Activated CD8-positive, alpha-beta T cell treated with anti-CD3 and anti-CD28 coated beads for 36 hours (primary cell): ENCODE measurements at places on chromosomes 1 and 21.
A peak's percentile ranks its signal among the peaks of the same experiment; 100 is the strongest.

- no peak for DNase-seq
Measured at GRCh38 chr1:162381383-162381782, at the start of gene C1orf226. Gene C1orf226, plus strand, starts transcription at chr1:162381728. Its CDS starts 174 bp downstream, at chr1:162381902.

DNA sequence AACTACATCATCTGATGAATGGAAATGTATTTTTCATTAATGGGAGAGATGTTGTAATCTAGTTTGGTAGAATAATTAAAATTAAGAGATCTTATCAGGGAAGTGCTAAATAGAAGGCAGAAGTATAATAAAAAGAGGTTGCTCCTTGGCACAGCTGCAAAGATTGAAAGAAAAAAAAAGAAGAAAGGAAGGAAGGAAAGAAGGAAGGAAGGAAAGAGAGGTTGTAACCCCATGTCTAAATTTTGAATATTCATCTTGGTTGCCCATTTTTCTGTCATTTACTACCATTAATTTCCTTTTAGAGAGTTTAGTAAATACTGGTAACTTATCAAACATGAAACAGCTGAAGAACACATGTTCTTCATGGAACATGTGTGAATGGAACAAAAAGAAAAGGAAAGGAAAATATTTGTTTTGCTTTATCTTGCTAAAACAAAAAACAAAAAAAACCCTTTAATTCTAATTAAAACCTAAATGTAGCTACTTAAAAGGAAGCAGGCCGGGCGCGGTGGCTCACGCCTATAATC, 10.5 kb upstream of the MDM4 start:
- DNase-seq = no peak

DNA sequence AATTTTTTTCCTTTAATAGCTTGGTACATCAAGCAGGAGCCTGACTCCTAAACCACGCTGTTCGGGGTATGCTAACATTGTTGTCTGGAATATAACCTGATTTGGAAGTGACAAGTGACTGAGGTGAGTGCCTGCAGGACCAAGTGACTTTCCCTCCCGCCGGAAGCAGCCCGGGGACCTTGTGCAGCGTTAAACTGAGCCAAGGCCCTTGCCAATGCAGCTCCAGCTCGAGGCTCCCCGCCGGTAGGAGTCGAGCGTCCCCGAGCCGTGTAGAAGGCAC, 716 bp upstream of the MTARC1 start:
- no peak for DNase-seq

GRCh38 chr1:37038227-37039093, 4.1 kb upstream of the GRIK3 start:
- peak; percentile 12 for DNase-seq

GRCh38 chr1:29156543-29157268, 25.0 kb downstream of the SRSF4 start:
- DNase-seq = no peak

- no peak for DNase-seq
Measured at GRCh38 chr1:21756393-21757089, 26.4 kb downstream of the USP48 start.

DNA sequence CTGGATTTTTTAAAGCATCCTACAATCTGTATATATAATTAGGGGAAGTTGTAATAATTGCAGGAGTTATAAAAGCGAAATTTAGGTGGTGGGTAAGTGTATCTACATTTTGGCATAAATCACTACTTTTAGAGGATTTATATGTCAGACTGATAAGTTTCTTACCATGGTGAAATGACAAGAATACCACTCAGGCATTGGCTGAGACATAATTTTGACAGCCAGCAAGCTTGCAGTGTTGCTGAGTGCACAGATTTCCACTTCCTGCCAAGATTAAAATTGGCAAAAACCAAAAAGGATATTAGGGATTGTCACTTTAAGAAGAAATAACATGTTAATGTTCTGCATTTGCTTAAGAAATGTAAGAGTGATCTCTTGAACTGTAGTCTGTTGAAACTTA, 28.2 kb downstream of the NFIA start:
- DNase-seq = no peak

- DNase-seq = no peak
Measured at GRCh38 chr21:14285147-14285761, 69.3 kb downstream of the RBM11 start.

GRCh38 chr1:97632776-97633175, 288.1 kb downstream of the DPYD start:
- DNase-seq = no peak

DNA sequence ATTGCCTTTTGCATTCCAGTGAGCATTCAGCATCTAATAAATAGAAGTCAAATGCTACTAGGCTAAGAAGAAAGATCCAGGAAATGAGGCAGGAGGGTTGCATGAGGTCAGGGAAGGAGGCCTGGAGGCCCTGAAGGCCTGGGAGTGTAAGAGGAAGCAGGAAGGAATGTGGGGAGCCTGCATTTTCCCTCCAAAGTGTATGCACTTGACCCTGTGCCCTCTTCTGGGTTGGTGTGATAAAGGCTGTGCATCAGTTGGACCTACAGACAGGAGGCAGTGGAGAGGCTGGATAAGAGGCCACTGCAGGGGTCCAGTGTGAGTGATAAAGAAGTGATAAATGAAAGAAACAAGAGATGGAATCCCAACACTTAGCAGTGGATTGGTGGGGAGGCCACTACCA, 20.4 kb downstream of the KIAA1614 start:
- DNase-seq = no peak

GRCh38 chr1:21157054-21157453, 19.6 kb downstream of the EIF4G3 start:
- no peak for DNase-seq

GRCh38 chr21:25911730-25912401, 177.1 kb downstream of the GABPA start:
- DNase-seq = no peak

DNA sequence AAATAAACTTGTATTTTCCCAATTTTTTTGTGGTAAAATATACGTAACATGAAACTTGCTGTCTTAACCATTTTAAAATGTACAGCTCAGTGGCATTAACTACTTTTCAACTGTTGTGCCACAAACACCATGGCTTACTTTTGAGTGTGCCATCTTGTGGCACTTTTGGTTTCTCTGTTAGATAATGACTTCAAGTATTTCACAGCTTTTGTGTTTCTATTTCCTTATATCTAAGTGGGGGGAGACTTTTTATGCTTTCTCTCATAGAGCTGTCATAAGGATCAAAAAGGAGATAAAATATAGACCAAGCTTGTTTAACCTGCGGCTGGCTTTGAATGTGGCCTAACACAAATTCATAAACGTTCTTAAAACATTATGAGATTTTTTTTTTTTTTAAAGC, 44.3 kb downstream of the CDC14A start:
- peak; percentile 38 for DNase-seq

GRCh38 chr1:46248122-46248920, 758 bp downstream of the RAD54L start:
- peak; percentile 58 for DNase-seq

GRCh38 chr1:25668931-25669573, 52.5 kb downstream of the MAN1C1 start:
- no peak for DNase-seq

DNA sequence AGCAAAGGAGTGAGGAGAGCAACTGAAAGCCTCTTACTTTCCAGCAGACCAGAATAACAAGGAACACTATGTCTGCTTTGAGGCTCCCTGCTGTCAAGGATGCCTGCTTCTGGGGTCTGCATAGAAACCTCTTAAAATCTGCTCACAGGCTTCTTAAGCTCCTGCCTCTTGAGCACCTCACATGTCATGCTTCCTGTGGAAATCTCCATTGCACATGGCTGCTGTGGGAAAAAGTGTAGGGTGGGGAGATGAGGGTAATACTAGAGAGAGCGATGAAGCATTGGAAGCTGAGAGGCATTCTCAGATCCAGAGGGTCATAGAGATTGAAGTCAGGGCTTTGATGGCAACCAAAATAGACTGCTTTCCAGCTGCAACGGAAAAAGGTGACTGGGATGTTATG, 6.2 kb upstream of the HLX start:
- DNase-seq = no peak

GRCh38 chr1:169708647-169709046, 2.8 kb downstream of the SELL start:
- no peak for DNase-seq

DNA sequence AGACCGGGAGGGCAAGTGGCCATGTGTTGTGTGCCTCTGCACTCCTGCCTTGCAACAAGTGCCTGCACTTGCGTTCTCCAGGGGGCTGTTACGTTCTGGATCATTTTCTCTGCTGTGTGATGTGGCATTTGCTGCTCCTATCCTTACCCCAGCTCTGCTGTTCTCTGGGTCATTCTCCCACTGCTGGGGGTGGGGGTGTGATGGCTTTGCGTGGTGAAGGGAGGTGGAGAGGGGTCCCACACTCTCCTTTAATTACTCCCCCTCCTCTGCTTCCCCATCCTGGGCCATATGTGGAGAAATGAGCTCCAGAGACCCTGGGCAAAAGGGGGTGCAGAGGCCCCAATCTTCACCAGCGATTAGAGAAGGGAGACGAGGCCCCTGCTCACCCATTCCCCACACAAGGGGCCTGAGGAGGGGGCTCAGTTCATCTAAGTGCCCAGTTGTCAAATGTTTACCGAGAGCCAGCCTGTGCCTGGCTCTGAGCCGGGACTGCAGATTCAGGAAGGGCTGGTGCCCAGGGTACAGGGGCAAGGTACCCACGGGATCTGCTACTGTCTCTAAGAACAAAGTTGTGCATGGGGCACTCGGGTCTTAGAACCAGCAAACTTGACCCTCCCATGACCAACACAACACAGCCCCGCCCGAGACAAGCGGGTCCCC, 355.4 kb downstream of the PTPRU start:
- DNase-seq = no peak

DNA sequence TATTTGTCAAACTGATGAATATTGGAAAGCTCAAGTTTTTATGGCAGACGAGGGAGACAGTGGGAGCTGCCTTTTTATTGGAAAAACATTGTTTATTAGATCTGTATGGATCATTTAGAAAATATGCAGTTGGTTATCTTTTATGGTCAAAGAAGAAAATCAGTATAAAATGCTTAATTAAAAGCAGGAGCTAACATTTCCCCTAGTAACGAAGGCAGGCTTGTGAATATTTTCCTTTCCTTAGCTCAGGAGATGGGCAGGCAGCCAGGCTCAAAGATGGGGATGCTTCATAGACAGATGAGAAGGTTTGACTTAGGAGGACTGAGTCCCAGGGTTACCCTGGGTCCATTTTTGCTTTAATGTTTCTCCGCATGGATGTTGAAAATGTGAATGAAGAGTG, 26.0 kb downstream of the ROR1 start:
- DNase-seq = no peak

DNA sequence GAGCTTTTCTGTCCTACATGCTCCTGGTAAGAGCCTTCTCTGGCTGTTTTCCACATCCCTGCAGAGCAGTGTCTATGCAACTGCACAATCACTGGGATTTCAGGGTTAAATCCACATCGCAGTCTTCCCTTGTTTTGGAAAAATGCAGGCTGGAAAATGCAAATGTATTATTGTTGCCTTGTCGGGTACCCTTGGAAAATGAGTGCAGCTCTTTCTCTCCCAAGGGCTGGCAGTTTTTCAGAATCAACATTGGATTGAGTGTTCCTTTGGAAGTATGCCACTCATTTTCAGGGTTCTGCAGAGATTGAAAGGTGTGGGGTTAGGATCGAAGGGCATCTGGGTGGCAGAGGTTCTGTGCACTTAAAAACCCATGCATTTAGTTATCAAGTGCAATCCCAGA, 3.2 kb downstream of the NOS1AP start:
- DNase-seq = no peak

DNA sequence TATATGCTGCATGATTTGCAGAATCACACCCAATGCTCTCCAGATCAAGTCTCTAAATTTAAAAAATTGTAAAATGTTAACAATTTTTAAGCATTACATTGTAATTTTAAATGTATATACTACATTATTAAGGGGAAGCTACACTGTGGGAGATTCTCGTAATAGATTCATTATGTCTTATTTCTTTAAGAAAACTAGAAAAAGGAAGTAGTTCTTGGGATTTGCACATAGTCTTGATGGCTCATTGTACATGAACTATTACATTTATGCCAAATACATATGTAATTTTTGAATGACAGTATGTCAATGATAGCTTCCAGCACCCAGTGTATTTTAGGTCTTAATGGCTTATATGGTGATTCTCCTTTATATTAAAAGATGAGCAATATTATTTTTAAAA, 250.3 kb downstream of the PTPRC start:
- no peak for DNase-seq

GRCh38 chr1:240343045-240343444, 251.4 kb downstream of the FMN2 start:
- no peak for DNase-seq

GRCh38 chr1:220786337-220787068, at the start of gene MTARC1:
Gene MTARC1, plus strand, starts transcription at chr1:220786913. Its CDS starts 32 bp downstream, at chr1:220786945.
- DNase-seq = no peak

DNA sequence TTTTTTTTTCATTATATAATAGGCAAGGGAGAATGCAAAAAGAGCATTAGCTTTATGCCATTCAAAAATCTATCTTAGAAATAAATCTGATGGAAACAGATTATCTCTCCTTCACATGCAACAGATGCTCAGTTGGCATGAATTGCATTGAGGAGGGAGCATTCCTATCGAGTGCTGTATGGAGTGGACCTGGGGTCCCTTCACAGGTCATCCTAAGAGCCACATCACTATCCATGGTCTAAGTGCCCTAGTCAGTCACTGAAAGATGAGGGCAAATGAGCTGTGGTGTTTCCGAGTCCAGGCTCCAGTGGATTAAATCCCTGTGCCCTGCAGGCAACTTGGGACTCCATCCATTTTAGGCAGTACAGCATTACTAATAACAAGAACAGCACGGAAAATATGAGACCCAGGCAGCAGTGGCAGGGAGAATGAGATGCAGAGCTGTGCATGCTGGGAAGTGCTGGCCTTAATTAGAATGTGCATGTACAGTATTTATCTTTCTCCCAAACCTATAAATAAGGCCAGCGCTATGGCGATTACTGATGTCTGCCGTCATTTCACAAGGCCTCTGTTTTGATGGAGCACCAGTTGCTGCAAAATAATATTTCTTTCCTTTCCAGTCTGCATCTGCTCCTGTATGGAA, 512.3 kb upstream of the PLXNA2 start:
- DNase-seq = no peak

- DNase-seq = no peak
Measured at GRCh38 chr1:229058729-229059128, 212.2 kb upstream of the RAB4A start.

DNA sequence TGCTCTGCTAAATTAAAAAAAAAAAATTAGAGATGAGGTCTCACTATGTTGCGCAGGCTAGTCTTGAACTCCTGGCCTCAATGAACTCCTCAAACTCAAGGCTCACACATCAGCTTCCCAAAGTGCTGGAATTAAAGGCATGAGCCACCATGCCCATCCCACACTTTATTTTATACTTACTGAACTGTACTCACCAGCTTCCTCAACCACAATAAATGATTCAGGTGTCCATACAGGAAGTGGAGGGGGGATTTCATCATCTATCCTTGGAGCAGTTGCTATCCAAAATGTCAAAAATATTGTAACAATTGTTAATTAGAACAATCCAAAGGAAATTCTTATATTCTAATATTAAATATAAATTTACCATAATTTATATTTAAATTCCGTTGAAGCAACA, 22.4 kb upstream of the RSBN1 start:
- no peak for DNase-seq

- DNase-seq = peak; percentile 9
Measured at GRCh38 chr21:28669321-28669720, 323.4 kb downstream of the LTN1 start.

GRCh38 chr1:210582205-210582970, 253.7 kb downstream of the HHAT start:
- peak; percentile 4 for DNase-seq
